ENCODE measurements at places on chromosomes 1 and 21.

DNA sequence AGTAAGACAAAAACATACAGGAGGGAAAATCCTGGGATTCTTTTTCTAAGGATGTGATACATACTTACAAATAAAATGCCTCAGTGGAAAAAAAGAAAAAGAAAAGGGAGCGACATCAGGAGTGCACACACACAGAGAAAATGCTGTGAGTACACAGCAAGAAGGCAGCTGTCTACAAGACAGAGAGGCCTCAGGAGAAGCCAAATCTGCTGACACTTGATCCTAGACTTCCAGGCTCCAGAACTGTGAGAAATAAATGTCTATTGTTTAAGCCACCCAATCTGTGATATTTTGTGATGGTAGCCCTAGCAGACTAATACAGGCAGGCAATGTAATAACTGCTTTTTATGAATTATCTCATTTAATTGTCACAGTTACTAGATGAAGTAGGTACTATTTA, 17.0 kb upstream of the TRIM45 start:
- no peak for DNase-seq

- no peak for DNase-seq
Measured at GRCh38 chr1:55993646-55994318, 585.6 kb downstream of the PLPP3 start.

GRCh38 chr1:36157973-36158826, 2.2 kb downstream of the MAP7D1 start:
- no peak for DNase-seq

GRCh38 chr1:151504252-151504651, 6.9 kb upstream of the CGN start:
- DNase-seq = no peak

- DNase-seq = no peak
Measured at GRCh38 chr1:111174070-111174469, 26.4 kb downstream of the DENND2D start.

DNA sequence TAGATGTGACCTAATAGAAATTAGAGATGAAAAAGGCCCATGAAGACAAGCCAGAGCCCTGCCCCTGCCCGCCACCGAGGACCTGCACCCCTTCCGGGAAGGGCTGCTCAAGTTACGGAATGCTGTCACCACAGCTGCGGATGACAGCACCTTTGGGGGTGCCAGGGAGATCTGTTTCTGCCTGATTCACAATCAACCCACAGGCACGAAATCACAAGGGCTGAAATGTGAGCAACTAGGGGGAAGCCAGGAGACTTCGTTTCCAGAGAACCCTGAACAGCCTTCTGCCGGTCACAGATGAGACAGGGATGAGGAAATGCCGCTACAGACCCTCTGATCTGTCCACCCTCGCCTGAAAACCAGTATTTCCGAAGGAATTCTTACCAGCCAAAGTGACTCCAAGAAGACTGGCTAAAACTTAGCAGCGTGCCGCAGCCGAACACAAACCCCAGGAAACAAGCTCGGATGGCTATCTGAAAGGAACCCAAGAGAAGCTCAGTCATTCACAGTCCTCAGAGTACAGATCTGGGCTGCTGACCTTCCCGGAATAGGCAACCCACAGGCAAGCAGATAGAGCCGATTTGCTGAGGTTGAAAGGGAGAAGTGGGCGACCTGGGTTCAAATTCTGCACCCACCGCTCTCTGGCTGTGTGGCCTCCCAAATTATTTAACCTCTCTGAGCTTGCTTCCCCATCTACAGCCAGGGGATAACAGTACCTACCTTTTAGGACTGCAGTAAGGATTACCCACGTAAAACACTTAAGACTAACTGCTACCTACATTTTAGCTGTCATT, 1.1 kb downstream of the ICMT start:
- DNase-seq = no peak

DNA sequence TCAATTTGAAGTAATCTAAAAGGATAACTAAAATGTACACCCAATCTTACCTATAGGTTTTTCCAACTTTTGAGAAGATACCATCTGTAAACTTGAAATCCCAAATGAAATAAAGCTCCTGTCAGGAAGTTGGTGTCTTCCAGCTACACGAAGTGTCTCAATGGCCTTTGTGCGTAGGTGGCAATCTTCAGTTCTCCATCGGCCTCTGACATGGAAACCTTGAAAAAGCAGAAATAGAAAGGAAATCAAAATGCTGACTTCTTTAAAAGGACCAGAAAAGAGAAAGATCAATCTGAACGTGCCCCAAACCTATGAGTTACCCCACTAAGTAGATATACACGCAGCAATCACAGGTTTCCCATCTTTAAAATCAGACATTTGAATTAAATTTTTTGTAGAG, 10.0 kb downstream of the MKNK1 start:
- DNase-seq = no peak

DNA sequence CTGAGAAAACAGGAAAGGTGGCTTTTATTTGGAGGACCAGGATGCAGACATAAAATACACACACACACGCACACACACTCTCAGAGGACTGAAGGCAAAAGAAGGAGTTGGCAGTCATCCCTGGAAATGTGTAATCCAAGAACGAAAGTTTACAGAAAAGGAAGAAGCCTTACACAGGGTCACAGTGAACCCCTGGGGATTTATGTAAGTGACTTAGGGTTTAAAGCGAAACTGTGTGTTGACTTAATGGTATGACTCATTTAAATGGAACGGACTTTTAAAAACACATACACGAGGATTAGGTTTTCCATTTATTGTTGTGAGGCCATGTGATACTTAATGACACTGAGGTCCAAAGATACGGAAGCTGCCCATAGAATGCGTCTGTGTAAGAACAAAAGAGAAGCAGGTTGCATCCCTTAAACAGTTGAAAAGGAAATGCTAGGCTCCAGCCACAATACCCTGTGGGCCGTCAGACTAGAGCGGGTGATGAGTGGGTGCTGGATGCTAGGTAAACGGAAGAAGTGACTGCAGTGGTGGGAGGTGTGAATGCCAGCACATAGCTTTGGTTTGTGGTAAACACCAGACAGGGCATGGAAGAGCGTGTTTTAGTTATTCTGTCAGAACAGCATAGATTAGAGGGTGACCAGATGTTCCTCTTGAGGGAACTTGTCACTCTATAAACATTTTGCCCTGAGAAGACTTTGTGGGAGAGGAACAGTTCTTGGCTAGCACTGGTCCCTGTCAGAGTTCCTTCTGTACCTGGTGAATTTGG, 21.6 kb upstream of the BCL10 start:
- no peak for DNase-seq
